Stimulated activated CD4-positive, alpha-beta T cell treated with anti-CD3 and anti-CD28 coated beads, Interleukin-2, amount 100 ng/mL, for 24 hours (primary cell): ENCODE measurements at places on chromosomes 16 and 17.

DNA sequence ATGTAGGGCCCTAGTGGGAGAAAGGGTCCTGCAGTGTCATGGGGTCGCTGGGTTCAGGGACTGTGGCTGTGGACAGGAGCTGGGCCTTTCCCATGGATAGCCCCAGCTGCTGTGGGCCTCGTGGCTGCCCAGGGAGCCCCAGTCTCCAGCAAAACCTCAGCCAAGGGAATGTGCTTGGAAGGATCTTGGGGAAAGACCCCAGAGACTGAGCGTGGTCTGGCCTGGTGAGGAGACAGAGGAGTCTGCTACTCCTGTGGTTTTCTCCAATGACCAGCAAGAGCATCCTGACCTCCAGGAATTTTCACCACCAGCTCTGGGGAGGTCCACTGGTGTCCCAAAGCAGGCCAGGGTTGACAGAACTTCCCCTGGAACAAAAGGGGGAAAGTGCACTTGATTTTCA, 42.3 kb downstream of the RNF112 start:
- no peak for DNase-seq

GRCh38 chr17:55959756-55960155, 193.5 kb upstream of the ANKFN1 start:
- no peak for DNase-seq

- DNase-seq, result no peak
Observed at GRCh38 chr17:7592422-7593021, 2.6 kb upstream of the SOX15 start.

DNA sequence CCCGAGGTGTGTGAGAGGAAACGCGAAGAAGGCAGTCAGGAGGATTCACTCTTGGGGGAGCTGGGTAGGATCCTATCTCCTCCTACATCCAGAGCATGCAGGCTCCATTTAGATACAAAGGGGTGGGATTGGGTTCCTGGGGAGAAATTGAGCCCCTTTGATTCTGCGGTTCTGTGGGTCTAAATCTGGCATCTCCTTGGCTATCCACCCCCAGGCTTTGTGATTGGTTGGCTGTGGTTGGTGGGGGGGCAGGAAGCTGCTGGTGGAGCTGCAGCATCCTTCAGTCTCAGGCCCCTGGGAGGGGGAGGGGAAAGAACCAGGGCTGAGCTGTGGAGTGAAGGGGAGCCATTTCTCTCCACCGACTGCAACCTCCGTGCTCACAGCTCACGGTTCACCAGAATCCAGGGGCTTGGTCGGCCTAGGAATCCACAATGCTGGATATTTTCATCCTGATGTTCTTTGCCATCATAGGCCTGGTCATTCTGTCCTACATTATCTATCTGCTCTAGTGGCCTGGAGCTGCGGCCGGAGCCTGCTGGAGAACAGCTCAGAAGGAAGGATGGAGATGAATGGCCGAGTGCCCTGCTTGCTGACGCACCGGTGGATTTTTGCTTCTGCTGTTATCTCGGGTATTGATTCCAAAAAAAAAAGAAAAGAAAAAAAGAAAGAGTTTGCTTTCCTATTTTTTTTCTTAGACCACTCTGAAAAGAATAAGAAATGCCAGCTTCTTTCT, at the start of gene LASP1NB:
Gene LASP1NB (plus strand): TSS at position 352 of the 733 bp plus-strand sequence.
- peak; percentile 44 for DNase-seq

DNA sequence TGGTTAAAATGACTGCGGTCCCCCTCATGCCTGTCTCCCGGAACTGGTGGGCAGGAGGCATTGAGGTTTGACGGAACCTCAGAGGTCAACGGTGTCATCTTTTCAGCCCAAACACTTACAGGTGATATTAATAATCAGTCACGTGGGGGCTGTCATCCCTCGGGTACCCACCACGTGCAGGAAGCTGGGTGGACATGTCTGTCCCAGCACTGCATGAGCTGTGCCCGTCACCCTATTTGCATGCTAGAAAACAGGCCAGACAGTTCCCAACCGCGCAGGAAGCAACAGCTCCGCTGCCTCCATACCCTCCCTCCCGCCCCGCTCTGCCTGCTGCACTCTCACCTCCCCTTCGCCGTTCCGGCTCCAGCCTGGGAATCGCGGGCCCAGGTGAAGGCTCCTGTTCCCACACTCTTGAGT, 1.4 kb downstream of the SYNGR3 start:
- peak; percentile 43 for DNase-seq

DNA sequence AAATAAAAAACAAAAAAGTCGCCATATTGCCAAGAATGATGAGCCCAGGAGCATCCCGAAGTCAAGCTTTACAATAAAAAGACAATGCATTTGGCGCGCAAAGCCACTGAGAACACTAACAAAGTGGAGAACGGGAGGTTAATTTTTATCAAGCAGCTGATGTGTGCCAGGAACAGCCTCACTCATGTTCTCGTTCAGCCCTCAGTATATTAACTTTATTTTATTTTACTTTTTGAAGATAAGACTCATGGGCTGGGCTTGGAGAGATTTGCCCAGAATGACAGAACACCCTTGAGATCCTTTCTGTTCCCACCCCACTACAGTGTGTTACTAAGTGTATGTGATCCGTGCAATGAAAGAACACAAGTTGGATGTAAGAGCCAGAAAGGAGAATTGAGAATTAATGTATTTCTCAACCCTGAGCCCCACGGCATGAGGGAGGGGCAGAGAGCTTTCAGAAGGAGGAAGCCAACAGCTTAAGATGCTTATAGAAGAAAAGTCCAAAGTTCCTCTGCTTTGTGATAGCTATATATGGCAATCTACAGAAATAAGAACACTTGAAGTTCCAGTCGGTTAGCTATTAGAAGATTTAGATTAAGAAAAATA, 48.4 kb downstream of the COTL1 start:
- no peak for DNase-seq

DNA sequence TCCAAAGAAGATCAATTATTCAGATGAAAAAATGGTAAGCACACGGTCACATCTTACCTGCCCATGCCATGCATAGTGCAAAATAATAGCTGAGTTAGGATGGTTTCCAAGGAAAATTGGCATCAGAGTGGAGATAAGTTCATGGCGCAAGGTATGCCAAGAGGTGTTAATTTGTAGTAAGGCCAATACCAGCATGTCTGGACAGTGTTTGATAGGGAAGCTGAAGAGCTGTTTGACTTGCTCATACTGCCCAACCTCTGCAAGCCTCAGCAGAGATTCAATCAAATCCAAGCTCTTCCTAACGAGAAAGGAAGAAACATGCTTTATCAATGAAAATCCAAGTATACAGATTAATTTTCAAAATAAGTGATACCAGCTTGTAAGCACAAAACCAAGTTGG, 51.0 kb downstream of the CNOT1 start:
- no peak for DNase-seq

GRCh38 chr17:17757391-17757791, 76.1 kb downstream of the RAI1 start:
- DNase-seq, result peak; percentile 36

- no peak for DNase-seq
Observed at GRCh38 chr17:8417806-8418205, 17.9 kb upstream of the NDEL1 start.

GRCh38 chr16:3095869-3096268, 3.2 kb downstream of the ZSCAN10 start:
- peak; percentile 63 for DNase-seq

- no peak for DNase-seq
Observed at GRCh38 chr16:53507464-53508179, 4.6 kb upstream of the AKTIP start.

DNA sequence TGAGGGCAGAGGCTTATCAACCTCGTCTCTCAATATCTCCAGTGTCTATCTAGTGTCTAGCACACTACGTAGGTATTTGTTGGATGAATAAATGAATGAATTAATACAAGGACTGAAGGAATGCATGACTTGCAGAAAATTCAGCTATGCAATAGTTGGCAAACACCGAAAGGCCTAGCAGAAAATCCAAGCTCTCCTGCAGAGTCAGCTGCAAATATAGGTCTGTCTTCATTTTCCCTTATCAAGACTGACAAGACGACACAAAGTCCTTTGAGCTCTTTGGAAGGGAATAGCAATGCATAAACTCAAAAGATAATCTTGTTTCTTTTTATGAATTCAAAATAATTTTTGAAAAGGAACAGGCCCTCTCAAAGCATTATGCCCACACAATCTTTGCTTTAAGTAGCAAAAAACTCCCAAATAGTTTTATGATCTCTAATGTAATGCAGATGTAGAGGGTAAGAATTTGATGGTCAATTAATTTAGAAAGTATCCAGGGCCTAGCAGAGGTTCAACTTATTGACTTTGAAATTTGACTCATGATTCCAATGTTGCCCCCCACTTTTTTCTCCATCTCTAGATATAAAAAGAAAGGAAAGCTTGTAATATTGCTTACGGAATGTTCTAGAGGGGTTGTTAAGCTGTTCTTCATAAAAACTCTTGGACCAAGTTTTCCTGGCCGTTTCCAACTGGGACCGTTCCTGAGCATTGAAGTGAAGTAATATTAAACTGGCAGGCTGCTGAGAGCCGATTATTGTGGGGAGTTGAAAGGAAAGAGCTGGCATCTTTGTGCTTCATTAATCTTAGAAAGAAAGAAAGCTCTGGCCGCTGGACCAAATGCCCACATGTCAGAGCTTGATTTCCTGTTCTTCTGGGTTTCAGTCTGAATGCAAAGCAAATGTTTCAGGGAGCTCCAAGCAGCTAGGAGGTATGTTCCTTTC, 227.3 kb downstream of the HS3ST3A1 start:
- DNase-seq, result no peak

DNA sequence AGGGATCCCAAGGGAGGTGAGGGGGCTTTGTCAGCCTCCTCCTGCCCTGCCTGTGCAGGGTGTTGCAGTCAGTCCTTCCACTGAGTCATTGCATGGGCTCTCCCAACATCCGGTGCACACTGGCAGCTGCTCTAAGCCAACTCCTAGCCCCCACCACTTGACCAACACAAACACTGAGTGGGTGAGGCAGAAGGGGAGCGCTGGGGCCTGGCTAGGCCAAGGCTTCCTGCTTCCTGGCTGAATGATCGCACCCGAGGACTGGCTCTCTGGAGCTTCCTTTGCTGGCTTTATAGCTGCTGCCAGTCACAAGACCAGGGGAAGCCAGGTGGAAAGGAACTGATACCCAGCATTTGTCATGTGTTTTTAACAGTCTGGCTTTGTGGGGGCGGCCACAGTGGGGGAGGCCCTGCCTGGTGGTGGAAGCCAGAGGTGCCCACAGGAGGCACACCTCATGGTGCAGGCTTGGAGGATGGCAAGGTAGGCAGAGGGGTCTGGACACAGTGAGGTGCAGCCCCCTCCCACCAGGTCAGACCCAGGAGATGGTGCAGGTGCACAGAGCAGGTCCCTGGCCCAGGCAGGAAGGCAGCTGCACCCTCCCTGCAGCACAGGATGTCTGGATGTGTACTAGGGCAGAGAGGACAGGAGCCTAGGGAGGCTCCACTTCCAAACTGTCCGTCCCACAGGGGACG, 6.8 kb downstream of the MPG start:
- DNase-seq, result peak; percentile 62

DNA sequence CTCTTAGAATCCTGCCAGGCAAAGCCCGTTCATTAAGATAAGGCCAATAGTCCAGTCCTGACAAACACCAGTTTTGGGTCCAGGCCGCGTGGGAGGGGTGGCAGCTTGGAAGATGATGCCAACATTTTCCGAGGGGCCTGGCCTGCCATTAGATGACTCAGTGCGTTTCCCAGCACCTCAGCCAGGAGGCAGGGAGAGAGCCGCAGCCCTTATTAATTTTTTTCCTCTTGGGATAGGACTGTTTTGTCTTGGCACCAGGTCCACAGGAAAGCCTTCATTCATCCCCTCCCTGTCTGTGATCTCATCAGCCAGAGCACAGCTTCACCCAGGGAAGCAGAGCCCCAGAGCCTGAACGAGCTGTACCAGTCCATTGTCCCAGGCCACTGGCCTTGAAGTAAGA, 4.7 kb upstream of the NDEL1 start:
- no peak for DNase-seq

DNA sequence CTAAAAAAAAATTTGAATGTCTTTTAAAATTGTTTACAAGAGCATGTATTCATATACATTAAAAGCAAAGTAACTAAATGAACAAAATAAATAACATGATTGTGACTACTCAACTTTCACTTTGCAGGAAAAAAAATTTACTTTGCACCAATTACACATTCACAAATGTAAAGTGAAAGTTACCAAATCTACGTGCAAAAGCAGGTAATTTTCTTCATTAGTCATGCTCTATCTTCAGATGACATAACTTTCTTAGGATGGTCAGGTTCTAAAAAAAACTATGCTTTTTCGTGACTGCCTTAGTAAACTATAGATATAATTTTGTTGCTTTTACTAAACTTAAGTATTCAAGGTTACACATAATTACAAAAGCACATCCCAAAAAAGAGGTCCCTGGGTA, 17.0 kb upstream of the ABCA10 start:
- no peak for DNase-seq

DNA sequence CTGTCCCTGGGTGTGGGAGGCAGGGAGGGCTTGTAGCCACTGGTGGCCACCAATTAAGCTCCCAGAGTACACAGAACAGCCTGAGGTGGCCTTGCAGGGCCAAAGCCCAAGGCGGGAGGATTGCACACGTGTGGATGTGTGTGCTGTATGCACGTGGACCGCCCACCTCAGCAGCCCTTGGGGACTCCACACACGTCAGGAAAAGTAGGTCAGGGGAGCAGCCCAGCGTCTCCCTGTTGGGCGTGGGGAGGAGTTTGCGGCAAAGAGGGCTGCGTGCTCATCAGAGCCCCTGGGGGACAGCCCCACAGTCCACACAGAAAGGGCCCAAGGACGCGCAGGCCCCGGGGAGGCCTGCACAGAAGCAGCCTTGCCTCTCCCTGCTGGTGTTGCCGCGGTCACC, 19.6 kb downstream of the SBK1 start:
- no peak for DNase-seq

DNA sequence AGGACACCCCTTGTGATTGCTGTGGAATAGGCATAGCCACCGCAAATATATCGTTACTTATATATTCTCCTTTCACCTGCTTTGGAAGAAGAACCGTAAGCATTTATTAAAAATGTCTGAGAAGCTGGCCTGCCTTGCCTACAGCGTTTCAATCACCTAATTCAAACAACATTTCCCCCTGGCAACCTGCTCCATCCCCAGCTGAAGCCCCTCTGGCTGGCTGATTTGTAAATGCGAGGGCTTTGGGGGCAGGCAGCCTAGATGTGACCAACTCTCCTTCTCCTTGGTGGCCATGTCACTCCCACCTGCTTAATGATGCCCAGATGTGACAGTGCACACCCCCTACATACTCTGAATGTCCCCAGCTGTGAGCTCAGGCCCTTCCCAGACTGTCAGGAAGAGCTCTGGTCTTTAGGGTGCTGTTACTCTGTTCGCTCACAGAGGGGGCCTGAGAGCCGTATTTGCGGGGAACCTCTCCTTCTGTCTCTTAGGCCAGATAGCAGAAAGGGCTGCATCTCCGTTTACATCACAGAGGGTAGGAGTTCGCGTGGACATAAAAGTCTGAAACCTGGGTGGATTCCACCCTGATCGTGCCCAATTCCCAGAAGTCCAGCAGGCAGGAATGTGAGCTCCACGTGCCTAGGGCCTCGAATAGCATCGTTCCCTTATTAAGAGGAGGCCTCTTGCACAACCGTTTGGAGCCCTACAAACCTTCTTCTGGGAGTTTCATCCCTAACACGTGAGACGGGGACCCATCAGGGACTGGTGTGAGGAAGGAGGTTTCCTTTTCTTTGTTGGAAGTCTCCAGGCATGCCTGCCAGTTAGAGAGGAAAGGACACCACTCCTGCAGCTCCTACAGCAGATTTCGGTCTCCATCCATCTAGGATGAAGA, 2.4 kb upstream of the SDK2 start:
- DNase-seq, result no peak
